ENCODE measurements at places on chromosomes 3 and 15.

GRCh38 chr3:88038566-88038965, 20.2 kb downstream of the CGGBP1 start:
- DNase-seq = no peak

DNA sequence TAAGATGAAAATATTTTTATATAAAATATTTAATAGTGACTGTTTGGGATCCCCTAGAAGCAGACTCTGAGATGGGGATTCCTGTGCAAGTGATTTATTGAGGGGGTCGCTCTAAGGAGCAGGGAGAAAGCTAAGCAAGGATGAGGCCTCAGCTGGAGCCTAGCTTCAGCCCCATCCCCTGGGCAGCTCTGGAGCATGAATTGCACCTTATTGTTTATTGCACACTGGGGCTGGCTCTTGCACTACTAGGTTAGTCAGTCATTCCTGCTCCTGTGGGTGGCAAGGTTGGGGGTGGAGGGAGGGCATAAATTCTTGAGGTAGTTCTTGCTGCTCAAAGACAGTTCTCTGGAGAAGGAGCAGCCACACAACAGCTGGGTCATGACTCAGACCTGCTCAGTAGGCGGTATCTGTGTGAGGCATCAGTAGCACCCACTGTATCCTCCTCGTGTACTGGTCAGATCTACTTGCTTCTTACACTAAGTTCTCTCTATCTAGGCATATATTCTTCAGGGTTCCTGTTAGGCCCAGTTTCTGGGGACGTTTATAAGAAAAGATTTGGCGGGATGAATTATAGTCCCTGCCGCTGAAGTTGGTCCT, 27.2 kb upstream of the TNFSF10 start:
- peak; percentile 53 for DNase-seq

- no peak for DNase-seq
Measured at GRCh38 chr15:71773206-71773859, 37.0 kb upstream of the NR2E3 start.

DNA sequence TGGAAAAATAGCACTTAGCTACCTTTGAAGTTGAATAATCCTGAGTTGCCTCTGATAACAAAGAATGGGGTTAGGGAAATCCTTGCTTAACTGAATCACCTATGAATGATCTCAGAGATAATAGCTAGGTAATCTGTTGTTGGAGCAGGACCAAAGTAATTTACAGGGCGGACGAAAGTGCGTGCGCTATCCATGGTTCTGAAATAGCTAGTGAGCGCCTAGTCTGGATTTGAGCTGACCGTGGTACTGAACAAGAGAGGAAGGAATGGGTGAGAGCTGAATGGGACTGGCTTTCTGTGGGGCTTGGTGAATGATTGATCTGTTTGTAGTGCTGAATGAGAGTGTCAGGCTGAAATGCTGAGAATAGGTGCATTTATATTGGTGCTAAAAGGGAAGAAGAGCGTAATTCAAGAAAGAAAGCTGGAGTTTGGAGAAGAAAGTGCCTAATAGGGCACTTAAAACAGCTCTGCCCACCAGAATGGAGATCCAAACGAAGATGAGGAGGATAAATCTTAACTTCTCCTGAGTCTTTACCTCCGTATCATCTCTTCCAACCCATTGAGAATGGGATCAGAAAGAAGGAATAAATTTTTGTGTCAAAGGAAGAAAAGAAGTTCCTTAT, 10.1 kb downstream of the SCN10A start:
- no peak for DNase-seq

DNA sequence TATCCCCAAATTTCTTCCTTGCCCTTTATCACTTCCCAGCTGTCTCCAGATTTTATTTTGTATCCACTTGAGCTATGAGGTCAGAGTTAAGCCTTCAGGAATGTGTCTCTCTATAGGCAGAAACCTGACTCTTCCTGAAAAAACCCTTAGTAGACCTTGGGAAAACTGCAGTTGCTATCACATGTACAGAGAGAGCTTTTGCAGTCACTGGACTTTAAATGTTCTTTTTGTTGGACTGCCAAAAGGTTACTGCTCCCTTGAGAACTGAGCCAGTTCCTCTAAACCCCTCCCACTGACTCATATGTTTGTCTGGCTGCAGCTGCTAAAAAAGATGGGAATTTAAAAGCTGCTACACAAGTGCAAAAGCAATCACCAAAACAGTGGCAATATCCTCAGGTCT, 169.1 kb upstream of the CCDC54 start:
- no peak for DNase-seq

DNA sequence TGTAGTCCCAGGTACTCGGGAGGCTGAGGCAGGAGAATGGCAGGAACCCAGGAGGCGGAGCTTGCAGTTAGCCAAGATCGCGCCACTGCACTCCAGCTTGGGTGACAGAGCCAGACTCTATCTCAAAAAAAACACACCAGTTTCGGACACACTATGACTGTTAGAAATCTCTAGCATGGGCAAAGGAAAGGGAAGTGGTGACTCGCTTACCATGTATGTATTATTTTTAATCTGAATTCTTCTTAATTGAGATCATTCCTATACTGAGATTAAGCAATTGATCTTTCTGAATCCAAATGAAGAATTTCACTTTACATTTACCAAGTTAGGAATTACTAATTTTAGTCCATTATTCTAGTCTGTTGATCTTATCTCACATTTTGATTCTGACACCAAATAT, 459.2 kb upstream of the ALCAM start:
- no peak for DNase-seq

DNA sequence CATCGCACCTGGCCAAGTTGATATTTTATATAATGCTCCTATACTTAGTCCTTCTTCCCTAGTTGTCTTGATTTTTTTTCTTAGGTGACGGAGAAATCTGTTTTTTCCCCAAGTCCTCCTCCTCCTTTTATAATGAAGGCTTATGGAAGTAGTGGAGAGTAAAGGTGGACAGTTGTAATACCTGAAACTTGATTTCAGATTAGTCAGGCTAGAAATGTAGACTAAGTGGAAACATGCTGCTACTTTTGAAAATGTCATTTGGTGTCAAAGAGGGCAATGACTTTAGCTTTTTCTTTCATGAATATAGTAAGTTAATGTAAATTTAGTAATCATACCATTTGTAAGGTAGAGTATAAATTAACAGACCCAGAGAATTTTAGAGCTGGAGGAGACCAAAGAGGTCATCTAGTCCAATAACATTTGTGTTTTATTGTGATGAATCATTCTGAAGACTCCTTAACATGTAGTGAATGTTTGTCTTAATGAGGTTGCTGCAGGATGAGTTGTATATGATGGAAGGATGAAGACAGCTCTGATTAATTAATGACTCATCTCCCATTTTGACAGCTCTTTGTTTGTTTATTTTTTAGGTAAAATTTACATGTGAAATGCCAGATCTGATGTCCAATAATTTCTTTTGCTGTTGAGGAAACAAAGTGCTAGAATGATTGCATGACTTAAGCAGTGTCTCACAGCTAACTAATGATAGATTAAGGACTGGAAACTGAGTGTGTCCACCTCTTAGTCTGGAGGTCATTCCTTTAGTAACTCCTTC, 8.7 kb downstream of the CTDSPL2 start:
- no peak for DNase-seq

DNA sequence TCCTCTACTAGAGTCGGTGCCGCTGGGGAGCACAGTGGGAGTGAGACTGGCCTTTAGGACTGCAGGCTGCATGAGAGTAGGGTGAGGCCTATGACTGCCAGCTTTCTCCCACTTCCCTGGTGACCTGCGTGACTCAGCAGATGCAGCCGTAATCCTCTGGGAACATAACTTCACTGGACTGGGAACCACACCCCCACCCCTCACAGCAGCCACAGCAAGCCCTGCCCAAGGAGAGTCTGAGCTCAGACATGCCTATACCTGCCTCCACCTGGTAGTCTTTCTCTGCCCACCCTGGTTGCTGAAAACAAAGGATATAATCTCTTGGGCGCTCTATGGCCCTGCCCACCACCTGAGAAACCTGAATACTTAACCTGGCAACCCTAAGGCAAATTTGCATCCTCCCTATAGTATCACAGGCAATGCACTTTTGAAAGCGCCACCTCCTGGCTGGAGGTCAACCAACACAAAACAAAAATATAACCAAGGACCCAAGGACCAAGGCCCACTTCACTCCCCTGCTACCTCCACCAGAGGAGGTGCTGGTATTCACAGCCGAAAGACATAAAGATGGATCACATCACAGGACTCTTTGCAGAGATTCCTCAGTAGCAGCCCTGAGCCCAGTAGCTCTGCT, 308.9 kb downstream of the CTNNB1 start:
- no peak for DNase-seq

DNA sequence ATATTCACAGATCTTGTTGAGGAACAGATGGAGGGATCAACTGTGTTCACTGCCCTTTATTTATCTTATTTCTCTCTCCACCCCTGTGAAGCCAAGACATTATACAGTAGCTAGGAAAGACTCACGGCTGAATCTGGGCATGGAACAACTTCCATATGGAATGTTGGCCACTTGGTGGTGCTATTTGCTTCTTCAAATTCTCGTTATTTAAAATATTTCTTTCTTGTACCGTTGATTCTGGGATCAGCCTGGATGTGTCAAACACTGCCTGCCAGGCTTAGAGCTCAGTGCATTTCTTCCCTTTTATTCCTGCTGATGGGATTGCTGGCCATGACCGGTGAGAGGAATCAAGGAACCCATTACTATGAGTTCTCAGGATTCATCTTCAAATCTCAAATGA, 17.5 kb upstream of the GASK1A start:
- DNase-seq = no peak

- no peak for DNase-seq
Measured at GRCh38 chr3:11335056-11335608, 62.9 kb downstream of the ATG7 start.

DNA sequence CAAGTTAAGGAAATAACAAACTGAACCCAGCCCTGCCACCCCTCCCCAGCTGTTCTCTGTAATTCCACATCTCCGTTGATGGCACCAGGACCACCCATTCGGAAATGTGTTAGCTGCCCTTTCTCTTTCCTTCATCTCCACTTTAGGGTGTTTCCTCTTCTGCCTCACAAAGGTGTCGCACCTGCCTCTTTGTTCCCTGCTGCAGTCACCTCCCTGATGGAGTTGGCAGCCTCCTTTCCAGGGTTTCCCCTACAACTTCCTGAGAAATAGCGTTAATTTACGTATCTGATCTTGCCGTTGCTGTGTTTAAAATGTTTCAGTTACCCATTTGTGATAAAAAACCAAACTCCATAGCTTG, 57.3 kb downstream of the GPR171 start:
- no peak for DNase-seq

GRCh38 chr3:180457225-180457624, 144.7 kb upstream of the TTC14 start:
- no peak for DNase-seq

DNA sequence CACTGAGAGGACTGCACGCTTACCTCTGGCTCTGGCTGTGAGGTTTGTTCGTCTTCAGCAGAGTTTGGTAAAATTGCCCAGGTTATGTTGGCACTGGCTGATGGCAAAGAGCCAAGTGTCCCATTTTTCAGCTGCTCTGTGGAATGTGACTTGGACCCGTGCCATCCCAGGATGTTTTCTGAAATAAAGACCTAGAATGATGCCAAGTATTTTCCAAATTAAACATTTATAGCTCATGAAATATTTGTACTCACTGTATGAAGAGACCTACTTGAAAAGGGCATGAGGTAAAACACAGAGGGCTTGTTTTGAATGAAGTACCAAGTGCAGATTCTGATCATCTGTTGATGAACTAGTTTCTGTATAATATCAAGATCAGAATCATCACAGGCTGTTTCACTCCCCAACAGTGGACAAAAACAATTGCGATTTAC, 200.5 kb downstream of the STT3B start:
- no peak for DNase-seq

DNA sequence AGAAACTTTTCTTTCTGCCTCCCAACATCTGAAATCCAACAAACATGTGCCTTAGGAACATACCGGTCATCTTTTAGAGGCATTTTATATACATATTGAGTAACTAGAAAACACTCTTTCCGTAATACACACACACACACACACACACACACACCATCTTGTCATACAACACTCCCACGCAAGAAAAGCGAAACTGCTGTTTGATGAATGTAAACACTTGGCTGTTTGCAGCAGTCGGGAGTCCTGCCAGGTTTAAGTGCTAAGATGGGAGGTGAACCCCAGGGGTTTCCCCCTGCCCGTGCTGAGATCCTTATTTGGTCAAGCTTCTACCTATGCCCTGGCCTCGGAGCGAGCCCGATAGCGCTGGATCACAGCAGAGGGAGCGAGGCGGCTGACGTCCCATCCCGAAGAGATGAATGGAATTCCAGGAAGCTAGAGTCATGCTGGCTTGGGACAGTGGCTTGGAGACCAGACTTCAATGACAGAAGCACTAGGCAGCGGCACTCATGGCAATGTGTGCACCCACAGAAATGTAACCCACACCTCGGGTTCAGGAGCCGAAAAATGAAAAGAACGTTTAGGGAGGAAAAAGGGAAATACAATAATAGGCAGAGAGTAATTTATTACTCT, 1.3 kb upstream of the THBS1 start:
- DNase-seq = no peak

DNA sequence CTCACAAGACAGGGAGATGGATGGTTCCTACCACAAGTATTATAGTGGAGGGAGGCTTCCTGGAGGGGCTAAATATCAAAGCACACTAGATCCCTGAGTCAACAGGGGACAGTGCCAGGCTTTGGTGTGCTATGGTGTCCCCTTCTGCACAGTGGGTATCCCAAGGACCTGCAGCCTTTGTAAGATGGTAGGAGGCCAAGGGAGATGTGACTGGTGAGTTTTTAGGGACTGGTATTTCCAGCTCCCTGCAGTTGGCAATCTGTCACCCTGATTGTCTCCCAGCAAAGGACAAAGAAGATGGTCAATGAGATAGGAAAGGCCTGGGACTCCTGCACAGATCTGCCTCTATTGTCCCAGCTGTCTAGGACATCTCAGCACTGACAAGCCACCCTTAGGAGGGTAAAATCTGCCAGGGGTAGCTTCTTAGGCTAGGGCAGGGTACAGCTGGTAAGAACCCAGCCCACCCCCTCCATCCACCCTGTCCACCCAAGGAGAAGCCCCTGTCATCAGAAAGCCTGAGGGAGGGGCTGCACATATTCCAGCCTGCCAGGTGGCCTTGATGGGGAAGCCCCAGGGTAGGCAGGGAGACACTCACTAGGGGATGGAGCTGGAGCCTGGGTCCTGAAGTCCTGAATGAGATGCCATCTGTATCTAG, 631 bp downstream of the CYP1A1 start:
- no peak for DNase-seq
